ENCODE measurements at places on chromosomes 16 and 17. TPM values are rescaled to one million over a fixed set of nuclear protein-coding genes. Genes with fewer than 3 reads are reported as not detected.

Gene PLEKHH3
- 65.8 TPM for total RNA-seq

Gene TBC1D3H
- total RNA-seq = 6.8 TPM

Gene CFAP119
- total RNA-seq = 54.2 TPM

Gene ZNF747
- total RNA-seq = 18.7 TPM

Gene SLC16A5
- 11.1 TPM for total RNA-seq

Gene SCIMP
- total RNA-seq = 0.50 TPM

Gene ZG16
- total RNA-seq = not detected

Gene ADPRM
- 8.0 TPM for total RNA-seq

Gene IGF2BP1
- total RNA-seq = 19.9 TPM

Gene CACNG1
- total RNA-seq = not detected

Gene TMEM231
- 25.4 TPM for total RNA-seq

Gene ADORA2B
- 2.3 TPM for total RNA-seq

Gene KRT32
- 0.19 TPM for total RNA-seq

Gene KCTD19
- 102 TPM for total RNA-seq

Gene HOXB5
- 0.71 TPM for total RNA-seq

Gene TXNL4B
- 41.1 TPM for total RNA-seq

Gene MYO18A
- 154 TPM for total RNA-seq

Gene DBNDD1
- total RNA-seq = 5.1 TPM

Gene CD300LF
- 1.1 TPM for total RNA-seq

Gene SECTM1
- total RNA-seq = 5.9 TPM

Gene RAMP2
- total RNA-seq = 6.9 TPM

Gene GP1BA
- 0.47 TPM for total RNA-seq

Gene EVPLL
- 2.7 TPM for total RNA-seq

Gene SMIM22
- 9.8 TPM for total RNA-seq

Gene STH
- total RNA-seq = 1.3 TPM

Gene MYH13
- 0.37 TPM for total RNA-seq

Gene TP53TG3
- total RNA-seq = 25.7 TPM

Gene BICDL2
- 1.3 TPM for total RNA-seq

Gene DECR2
- 52.2 TPM for total RNA-seq

Gene NUFIP2
- total RNA-seq = 39.0 TPM

Gene CLEC18B
- 42.8 TPM for total RNA-seq

Gene RASL10B
- total RNA-seq = 4.8 TPM

Gene KIF2B
- total RNA-seq = 37.0 TPM

Gene ITGB4
- total RNA-seq = 11.6 TPM

Gene TMC5
- 4.5 TPM for total RNA-seq

Gene DPEP1
- total RNA-seq = 125 TPM

Gene NLRC5
- total RNA-seq = 14.9 TPM

Gene CMTM2
- 454 TPM for total RNA-seq

Gene KRTAP9-3
- total RNA-seq = not detected

Gene HBQ1
- total RNA-seq = 4.3 TPM

Gene SALL1
- total RNA-seq = 5.9 TPM

Gene VPS9D1
- total RNA-seq = 22.4 TPM

Gene OR1F1
- total RNA-seq = not detected

Gene KRT39
- total RNA-seq = not detected

Gene MEFV
- 5.2 TPM for total RNA-seq

Gene VASN
- 125 TPM for total RNA-seq

Gene ITGB3
- total RNA-seq = 6.9 TPM

Gene HES7
- 0.31 TPM for total RNA-seq

Gene RAB37
- 0.94 TPM for total RNA-seq

Gene TPSB2
- total RNA-seq = 49.5 TPM

Gene PLLP
- total RNA-seq = 39.4 TPM

Gene SLC25A39
- 176 TPM for total RNA-seq

Gene HEATR9
- 7.8 TPM for total RNA-seq

Gene LIMD2
- 21.9 TPM for total RNA-seq

Gene TBC1D16
- 16.0 TPM for total RNA-seq

Gene DPEP3
- 138 TPM for total RNA-seq

Gene HOXB9
- total RNA-seq = 0.31 TPM

Measured in testis (tissue), 5 donors.